A549 treated with Hydrocortisone at 1 μM for 4 hours (cell line): ENCODE measurements at places on chromosomes 2 and 18. TPM values are rescaled to one million over a fixed set of nuclear protein-coding genes. Genes with fewer than 3 reads are reported as not detected.

The CRYGD gene
- not detected in 5 replicates for total RNA-seq

The PLCD4 gene
- total RNA-seq = 0.24 to 0.77 TPM (median 0.47 TPM) in 5 replicates

The SELENOI gene
- total RNA-seq = 14.4 to 21.6 TPM (median 16.7 TPM) in 5 replicates

The SCN3A gene
- 0.01 TPM in 1 of 5 replicates, not detected in the others for total RNA-seq

The CDH2 gene
- total RNA-seq = 32.3 to 60.1 TPM (median 45.1 TPM) in 5 replicates

The TNFRSF11A gene
- 5.7 to 8.2 TPM (median 6.8 TPM) in 5 replicates for total RNA-seq

The MAP3K19 gene
- not detected in 5 replicates for total RNA-seq

The TMEM17 gene
- 3.6 to 5.2 TPM (median 4.8 TPM) in 5 replicates for total RNA-seq
